ENCODE measurements at places on chromosomes 6 and 20.

DNA sequence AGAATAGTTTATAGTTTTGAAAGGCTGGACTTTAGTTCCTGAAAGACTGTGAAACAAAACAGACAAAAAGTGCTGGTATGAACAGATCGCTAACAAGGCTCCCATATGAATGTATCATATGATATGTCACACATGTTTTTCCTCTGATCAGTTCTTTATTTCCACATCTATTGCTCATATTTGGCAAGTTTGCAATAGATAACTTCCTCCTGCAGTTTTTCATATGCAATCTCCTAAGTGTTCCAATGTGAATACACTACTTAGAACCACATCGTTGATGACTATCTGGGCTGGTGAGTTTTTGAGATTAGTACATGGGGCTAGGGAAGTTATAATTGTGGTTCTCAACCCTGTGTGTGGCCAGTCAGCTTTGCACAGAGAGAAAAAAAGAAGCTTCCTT, 23.1 kb downstream of the CRYBG1 start:
- DNase-seq, result no peak

DNA sequence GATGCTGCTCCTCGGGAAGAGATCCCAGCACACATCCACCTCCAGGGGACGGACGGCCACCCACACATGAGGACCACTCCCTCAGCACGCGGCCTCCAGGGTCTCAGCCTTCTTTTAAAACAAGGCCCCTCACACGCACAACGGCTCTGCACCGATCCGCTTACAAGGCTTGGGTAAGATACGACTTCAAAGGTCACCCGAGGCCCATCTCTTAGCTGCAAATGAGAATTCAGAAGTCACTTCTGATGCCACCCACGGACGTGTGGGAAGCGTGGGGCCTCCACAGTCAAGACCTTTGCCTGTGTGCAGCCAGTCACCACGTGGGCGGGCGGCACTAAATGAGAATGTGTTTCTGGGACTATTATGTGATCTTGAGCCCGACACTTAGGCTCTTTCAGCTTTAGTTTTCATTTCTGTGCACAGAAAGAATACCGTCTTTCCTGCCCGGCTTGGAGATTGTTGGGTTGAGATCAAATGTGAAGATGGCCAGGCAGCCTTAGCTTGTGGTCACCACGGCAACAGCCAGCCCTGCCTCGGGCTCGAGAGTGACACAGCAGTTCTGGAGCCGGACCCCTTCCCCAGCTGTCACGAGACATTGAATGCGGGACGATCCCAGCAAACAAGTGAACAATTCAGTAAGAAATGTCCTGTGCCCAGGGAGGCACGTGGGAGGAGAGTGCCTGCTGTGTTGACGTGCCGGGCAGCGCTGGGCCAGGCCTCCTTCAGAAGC, 91.6 kb downstream of the RAMACL start:
- peak; percentile 60 for DNase-seq

GRCh38 chr20:37234254-37234581, 27.4 kb downstream of the GHRH start:
- no peak for DNase-seq

DNA sequence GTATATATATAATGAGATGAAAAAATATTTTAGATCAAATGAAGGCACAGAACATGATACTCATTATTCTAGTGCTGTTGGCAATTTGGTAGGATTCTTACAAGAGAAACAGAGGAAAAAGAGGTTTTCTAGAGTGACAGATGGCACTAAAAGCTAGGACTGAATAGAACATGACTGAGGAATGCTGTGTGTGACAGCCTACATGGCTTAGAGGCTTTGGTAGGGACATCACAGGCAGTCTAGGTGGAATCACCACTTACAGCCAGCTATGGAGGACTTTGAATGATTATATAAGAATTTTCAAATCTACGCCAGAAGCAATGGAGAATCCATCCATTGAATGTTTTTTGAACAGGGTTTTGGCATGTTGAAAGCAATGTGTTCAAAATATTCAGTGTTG, 52.8 kb downstream of the TPD52L1 start:
- DNase-seq, result no peak

- DNase-seq, result no peak
Measured at GRCh38 chr20:47400685-47401084, 44.2 kb upstream of the ZMYND8 start.

DNA sequence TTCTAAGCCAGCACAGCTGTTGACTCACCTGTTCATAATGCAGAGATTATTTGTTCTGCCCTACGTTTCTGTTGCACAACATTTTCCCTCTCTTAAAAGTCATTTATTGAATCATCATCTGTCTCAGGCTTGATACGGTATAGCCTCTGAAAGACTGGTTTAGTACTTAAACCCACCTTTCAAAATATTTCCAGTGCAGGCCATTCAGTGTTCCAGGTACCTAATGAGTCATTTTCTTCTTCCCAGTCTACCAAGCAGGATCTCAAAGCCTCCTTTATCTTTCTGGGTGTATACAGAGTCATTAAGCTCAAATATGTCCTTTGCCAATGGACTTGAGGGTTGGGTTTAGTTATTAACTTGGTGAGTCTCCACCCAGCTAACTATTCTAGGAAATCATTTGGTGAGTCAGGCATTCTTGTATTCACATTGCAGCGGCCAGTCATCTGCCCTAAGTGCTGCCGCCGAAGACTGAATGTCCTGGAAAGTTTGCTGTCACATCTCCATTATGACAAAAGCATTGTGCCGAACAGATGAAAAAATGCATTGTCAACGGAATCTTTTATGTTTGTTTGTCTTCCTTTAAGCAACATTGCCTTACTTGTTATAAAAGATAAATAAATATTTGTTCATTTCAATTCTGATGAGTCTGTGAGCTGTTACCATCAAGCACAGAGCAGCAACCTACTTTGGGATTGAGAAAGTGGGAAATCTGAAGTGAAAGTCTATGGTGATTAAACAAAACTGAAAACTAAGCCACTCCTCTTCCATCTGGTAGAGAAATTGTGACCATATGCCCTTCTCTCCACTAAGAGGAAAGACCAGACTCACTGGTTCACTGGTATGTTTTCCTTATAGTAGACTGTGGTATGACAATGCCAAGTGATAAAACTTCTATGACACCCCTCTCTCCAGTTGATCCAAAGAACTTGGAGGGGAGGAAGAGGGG, 14.3 kb upstream of the FAM135A start:
- no peak for DNase-seq

DNA sequence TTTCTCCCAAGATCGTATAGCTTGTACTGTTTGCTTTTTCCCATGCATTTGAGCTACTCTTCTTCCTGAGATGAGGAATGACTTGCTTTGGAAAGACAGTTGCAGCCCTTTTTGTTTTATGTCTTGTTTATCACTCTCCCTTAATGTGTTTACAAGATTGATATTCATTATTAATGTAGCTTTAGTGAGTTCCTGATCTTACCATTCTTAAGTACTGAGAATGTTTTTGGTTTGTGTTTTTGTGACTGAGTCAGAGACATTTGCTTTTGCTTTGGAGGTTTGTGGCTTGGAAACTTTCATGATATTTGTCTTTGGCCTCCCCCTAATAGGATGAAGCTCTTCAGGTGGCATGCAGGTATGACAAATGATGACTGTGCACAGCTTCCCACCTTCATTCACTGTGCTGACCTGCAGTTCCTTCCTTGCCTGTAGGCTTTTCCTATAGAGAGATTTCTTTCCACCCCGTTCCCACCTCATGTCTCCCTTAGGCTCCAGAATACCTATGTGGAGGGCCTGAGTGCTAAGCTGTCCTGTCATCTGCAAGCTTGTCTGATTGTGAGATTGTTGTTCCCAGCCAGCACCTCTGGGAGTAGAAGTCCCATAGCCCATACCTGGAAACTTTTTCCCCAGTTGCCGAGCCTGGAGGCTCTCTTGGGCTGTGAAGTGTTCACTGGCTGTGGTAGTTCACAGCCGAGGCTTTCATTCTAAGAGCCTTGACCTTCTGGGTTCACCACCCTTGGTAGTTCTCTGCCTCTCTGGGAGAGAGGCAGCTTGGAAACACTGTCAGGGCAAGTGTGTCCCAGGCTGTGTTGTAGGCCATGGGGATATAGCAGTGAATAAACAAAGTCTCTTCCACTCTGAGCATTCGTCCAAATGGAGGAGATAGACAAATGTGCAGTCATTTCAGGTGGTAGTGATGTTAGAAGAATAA, 27.1 kb downstream of the CDS2 start:
- no peak for DNase-seq

GRCh38 chr6:99092461-99092860, 144.7 kb upstream of the FBXL4 start:
- DNase-seq, result no peak

GRCh38 chr20:50126662-50127061, 13.7 kb upstream of the UBE2V1 start:
- DNase-seq, result no peak

GRCh38 chr6:52416629-52417151, 3.5 kb upstream of the EFHC1 start:
- DNase-seq, result no peak

GRCh38 chr6:87174078-87174579, 18.8 kb downstream of the ZNF292 start:
- no peak for DNase-seq

- no peak for DNase-seq
Measured at GRCh38 chr6:144654506-144654905, 369.4 kb downstream of the UTRN start.

- no peak for DNase-seq
Measured at GRCh38 chr6:68343901-68344300, 291.2 kb upstream of the ADGRB3 start.

GRCh38 chr6:116254297-116255056, 602 bp upstream of the TSPYL4 start:
- no peak for DNase-seq

DNA sequence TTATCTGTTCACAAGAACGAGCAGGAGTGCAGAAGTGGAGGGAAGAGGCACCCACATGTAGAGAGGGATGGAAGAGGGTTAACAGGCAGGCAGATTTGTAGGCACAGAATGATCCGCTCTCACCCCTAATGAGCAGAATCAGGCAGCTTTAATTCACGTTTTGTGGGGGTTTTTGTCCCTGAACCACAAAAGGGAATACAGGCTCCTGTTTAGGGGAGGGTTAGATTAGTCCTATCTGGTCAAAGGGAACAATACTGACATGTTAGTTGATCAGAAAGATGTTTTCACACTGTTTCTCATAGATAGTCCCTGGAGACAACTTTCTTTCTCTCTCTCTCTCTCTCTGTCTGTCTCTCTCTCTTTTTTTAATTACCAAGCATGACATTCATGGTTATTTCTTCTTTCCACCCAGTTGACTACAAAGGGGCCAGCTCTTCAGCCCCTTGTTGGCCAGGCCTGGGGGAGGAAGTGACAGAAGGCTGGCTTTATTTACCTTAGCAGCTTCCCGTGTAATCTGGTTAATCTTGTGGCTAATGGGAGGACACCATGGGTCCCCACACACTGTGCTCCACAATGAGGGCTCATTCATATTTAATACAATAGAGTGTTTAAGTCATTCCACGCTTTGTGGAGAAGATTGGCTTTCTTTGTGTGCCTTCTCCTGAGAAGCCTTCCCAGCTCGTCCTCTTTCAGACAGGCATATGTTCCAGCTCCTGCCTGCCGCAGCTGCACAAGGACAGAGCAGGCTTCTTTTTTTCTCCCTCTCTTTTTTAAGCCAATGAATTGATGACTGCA, 958.8 kb downstream of the TFAP2A start:
- DNase-seq, result no peak

- DNase-seq, result no peak
Measured at GRCh38 chr6:40986921-40987819, 51.9 kb downstream of the UNC5CL start.

GRCh38 chr6:110322874-110323242, 35.3 kb downstream of the METTL24 start:
- no peak for DNase-seq

GRCh38 chr6:83590416-83590815, 78.1 kb downstream of the PRSS35 start:
- DNase-seq, result no peak

DNA sequence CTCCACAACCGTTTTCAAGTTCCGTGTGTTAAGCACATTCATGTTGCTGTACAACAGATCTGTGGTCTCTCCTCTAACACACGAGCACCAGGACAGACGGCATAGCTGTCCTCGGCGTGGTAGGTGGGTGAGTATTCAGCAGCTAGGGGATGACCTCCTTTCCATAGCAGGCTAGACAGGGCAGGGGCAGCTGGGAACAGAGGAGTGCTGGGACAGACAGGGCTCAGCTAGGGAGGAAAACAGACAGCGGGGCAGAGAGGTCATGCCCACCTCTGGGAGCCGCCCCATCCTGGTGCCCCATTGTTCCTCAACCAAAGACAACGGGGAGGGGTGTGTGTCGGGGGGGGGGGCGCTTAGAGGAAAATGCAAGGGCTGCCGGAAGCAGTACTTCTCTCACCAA, 271.5 kb upstream of the FOXQ1 start:
- no peak for DNase-seq

- DNase-seq, result no peak
Measured at GRCh38 chr20:37352608-37352980, 6.7 kb downstream of the SRC start.

DNA sequence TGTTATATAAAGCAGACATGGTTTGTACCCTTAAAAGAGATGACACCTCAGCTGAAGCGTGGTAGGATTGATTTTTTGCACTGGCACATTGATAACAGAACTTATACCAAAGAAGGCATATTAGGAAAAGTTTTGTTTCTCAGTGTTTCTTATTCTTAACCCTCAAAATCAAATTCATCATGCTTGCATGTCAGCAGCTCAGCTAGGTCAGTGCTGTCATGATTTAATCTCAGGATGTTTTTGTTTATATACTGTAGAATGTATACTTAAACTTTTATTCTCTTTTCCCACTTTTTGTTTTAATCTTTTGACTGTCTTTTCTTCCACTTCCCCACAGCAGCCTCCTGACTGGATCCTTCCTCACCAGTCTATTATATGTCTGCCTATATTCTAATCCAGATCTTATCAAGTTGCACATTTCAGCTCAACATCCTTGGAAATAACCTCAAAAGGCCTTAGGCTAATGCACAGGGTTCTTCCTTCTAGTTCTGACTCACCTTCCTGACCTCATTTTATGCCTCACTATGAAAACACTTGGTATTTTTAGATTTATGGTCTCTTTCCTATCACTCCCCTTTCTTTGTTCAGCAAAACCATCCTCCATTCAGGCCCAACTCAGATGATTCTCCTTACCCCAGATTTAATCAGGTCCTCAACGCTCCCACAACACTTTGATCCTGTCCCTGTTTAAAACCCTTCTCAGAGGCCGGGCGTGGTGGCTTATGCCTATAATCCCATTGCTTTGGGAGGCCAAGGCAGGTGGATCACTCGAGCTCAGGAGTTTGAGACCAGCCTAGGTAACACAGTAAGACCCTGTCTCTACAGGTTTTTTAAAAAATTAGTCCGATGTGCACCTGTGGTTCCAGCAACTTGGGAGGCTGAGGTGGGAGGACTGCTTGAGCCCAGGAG, 7.2 kb downstream of the HEBP2 start:
- no peak for DNase-seq

- no peak for DNase-seq
Measured at GRCh38 chr6:145349950-145350510, 385.3 kb downstream of the EPM2A start.

GRCh38 chr6:30618270-30618797, 694 bp downstream of the MRPS18B start:
- DNase-seq, result no peak

DNA sequence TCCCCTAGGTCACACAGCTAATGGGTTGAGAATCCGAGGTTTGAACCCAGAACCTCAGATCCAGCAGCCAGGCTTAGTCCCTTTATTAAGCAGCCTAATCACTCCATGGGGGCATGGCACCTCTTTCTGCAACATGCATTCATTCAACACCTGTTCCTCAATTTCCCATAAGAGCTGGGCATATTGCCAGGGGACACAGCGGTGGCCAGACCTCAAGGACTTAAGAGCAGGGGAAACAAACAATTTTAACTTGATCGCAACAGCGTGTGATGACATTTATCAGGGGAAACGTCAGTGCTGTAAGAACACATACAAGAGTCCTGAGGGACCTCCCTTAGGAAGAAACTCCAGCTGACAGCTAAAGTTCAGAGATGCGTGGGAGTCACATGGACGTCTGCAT, 267.4 kb upstream of the CDH4 start:
- DNase-seq, result no peak
